ENCODE measurements at places on chromosomes 12 and 14. TPM values are rescaled to one million over a fixed set of nuclear protein-coding genes. Genes with fewer than 3 reads are reported as not detected.
A peak's percentile ranks its signal among the peaks of the same experiment; 100 is the strongest.

DNA sequence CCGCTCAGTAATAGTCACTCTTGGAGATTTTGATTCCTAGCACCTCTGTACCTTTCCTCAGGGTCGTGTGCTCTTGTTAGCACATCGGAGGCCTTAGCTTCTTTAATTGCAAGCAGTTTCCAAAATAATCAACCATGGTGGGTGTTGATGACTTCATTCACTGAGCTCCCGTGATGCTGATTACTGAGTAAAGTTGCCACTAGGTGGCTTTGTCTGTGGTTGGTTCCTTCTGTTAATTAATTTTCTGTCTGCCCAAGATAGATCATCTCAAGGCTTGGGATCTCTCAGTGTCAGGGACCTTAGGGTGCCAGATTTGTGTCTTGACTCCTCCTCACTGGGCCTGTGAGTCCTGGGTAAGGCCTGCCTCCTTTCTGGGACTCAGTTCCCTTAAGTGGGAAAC, 54.3 kb downstream of the PTPN11 start:
- DNase-seq, result no peak
- peaks cover under 1% of the 10 kb centered on the region for H3K27me3 ChIP-seq
- peaks cover 4% of the 10 kb centered on the region for H3K4me1 ChIP-seq
- H3K27ac ChIP-seq, result no peak overlapping the region

The DHH gene
- 0.46 TPM for total RNA-seq

- no peaks in the 10 kb centered on the region for H3K27me3 ChIP-seq
- DNase-seq, result no peak
- no peak overlapping the region for H3K4me3 ChIP-seq
These were observed 12.1 kb upstream of the KRT83 start for GRCh38 chr12:52333321-52333720.

- H3K27me3 ChIP-seq, result peaks cover 24% of the 10 kb centered on the region
- DNase-seq, result peak; percentile 46
- H3K4me3 ChIP-seq, result peak overlapping the region; percentile 94
- H3K36me3 ChIP-seq, result peaks cover 23% of the 10 kb centered on the region
These were observed 1.2 kb upstream of the WSB2 start for GRCh38 chr12:118061873-118062843.

DNA sequence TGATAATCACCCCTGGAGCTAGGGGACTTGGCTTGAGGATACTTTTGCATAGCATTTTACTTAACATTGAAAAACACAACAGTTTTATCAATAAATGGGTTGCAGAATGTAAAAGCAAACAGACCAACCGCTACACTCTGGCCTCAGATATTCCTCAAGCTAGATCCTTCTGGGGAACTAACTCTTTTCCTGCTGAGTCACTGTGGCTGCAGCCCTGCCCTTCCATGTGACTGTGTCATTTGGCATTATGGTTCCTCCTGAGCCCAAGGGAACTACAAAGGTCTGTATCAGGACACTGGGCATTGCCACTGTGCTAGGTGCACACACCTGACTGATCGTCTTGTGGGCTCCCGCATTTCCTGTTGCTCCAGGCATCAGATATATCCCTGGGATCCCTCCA, 56.6 kb downstream of the TTC9 start:
- no peak overlapping the region for H3K4me3 ChIP-seq
- no peak for DNase-seq
- peaks cover 41% of the 10 kb centered on the region for H3K4me1 ChIP-seq
- H3K36me3 ChIP-seq, result peaks cover 5% of the 10 kb centered on the region
- no peak overlapping the region for H3K27ac ChIP-seq

GRCh38 chr12:3622021-3622821, 130.7 kb downstream of the CRACR2A start:
- no peaks in the 10 kb centered on the region for H3K36me3 ChIP-seq
- no peak overlapping the region for H3K27ac ChIP-seq
- H3K27me3 ChIP-seq, result peaks cover 3% of the 10 kb centered on the region
- no peak for DNase-seq
- H3K4me1 ChIP-seq, result no peaks in the 10 kb centered on the region

The DEGS2 gene
- not detected for total RNA-seq

DNA sequence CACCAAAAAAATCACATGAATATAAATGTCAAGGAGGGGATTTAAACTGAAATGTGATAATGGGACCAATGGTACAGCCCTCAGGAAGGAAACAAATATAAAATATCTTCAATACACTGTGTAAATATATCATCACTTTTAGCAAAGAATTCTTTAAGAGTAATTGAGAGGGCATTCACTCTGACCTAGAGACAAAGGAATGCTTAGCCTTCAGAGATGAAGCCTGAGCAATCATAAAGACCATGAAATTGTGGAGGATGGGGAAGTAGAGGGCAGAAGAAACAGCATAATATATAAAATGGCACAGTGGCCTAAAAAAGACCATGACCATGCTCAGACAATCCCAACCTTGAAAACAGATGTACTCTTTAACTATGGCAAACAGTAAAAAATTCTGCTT, 20.4 kb downstream of the YAF2 start:
- DNase-seq, result no peak
- no peaks in the 10 kb centered on the region for H3K4me1 ChIP-seq
- H3K27ac ChIP-seq, result no peak overlapping the region
- H3K27me3 ChIP-seq, result no peaks in the 10 kb centered on the region
- H3K36me3 ChIP-seq, result no peaks in the 10 kb centered on the region
- H3K4me3 ChIP-seq, result no peak overlapping the region

GRCh38 chr12:123089140-123089539, 61.8 kb downstream of the PITPNM2 start:
- H3K27me3 ChIP-seq, result no peaks in the 10 kb centered on the region
- peaks cover 5% of the 10 kb centered on the region for H3K36me3 ChIP-seq
- no peak overlapping the region for H3K4me3 ChIP-seq
- peaks cover 5% of the 10 kb centered on the region for H3K4me1 ChIP-seq
- no peak overlapping the region for H3K27ac ChIP-seq

The PFDN5 gene
- 444 TPM for total RNA-seq

GRCh38 chr14:79571366-79571765, 639.9 kb downstream of the DIO2 start:
- no peaks in the 10 kb centered on the region for H3K36me3 ChIP-seq
- H3K4me1 ChIP-seq, result peaks cover 4% of the 10 kb centered on the region
- H3K27me3 ChIP-seq, result no peaks in the 10 kb centered on the region
- H3K27ac ChIP-seq, result no peak overlapping the region
- no peak for DNase-seq
- H3K4me3 ChIP-seq, result no peak overlapping the region

The KLHDC2 gene
- total RNA-seq, result 39.7 TPM

DNA sequence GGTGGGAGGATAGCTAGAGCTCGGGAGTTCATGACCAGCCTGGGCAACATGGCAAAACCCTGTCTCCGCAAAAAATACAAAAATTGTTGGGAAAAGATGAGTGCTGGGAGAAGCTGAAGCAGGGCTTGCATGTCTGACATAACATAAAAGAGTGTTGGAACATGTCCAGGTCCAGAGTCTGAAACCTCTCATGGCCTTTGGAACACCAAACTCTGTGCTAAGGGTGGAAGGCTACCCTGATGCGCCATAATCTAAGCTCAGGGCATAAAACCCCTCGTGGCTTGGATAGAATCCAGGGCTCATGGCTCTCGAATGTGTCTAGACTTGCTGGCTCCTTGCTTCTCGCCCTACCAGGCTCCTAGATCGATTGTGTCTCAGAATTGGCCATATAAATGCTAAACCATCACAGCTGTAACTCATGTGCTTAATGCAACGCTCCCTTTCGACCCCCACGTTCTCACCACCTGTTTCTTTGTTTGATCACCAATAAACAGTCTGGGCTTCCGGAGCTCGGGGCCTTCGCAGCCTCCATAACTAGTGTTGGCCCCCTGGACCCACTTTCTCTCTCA, 6.7 kb upstream of the CLEC7A start:
- no peak overlapping the region for H3K27ac ChIP-seq
- no peak for DNase-seq
- H3K4me3 ChIP-seq, result no peak overlapping the region
- peaks cover 23% of the 10 kb centered on the region for H3K4me1 ChIP-seq

The OTX2 gene
- 12.0 TPM for total RNA-seq

DNA sequence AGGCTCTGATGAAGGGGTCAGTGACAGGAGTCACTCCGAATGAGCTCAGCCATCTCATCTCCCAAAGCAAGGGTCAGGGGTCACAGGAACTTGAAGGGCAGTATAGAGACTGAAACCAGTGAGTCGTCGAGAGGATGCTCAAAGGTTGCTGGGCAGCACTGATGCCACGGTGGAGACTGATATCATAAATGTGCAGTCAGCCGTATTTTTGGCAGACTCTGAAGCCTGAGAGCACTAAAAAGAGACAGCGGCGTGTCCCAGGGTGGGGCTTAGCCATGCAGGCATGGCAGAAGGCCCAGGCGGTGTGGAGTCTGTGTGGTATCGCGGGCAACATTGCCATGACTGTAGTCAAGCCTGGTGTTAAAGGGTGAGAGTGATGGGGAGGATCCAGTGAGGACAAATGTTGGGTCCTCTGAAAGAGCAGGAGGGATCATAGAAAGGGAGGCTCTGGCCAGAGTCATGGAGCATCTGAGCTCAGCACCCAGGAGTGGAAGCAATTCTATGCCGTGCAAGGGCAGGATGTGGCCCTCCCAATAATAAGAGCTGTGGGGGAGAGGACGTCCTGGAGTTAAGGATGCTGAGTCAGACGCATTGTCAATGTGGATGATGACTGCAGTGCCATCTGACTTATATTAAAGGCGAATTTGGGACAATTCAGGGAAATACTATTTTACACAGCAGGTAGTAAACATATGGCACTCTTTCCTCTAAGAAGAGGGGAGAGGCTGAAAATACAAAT, 241.2 kb upstream of the FKBP4 start:
- H3K4me3 ChIP-seq, result no peak overlapping the region
- H3K4me1 ChIP-seq, result no peaks in the 10 kb centered on the region
- no peaks in the 10 kb centered on the region for H3K36me3 ChIP-seq
- no peak for DNase-seq

GRCh38 chr14:95392841-95393240, 73.1 kb upstream of the CLMN start:
- no peak for DNase-seq
- no peak overlapping the region for H3K4me3 ChIP-seq
- H3K36me3 ChIP-seq, result no peaks in the 10 kb centered on the region
- H3K27me3 ChIP-seq, result peaks cover 1% of the 10 kb centered on the region
- no peak overlapping the region for H3K27ac ChIP-seq

DNA sequence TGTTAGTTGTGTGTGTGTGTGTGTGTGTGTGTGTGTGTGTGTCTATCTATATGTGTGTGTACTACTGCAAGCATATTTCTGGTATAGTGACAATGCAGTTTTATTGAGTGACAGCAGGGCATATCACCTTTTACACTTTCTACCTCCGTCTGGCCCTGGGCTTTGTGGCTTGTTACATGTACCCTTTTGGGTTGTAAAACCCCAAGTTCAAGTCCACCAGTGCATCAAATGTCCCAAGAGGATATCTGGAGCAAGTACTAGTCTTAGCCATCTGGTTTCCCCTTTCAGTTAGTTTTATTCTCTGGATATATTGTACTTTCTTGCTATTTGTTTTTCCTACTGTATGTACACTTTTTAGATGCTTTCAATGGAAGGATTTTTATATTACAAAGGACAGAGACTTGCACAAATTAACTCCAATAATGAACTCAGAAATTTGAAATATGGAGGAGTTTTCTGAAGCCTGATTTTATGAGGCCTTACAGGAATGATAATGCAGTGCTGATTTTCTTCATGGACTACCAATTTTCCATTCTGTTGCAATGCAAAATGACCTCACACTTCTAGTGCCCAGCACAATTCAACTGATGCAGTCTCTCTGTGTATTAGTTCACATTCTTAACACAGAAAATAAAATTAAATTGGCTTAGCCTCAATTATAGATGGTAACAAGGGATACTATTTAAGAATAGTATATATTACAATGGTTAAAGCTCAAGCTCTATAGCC, 29.1 kb downstream of the SLC16A7 start:
- H3K27ac ChIP-seq, result no peak overlapping the region
- H3K27me3 ChIP-seq, result peaks cover 3% of the 10 kb centered on the region
- H3K4me1 ChIP-seq, result peaks cover 5% of the 10 kb centered on the region

GRCh38 chr12:75900781-75901254, 130.8 kb downstream of the PHLDA1 start:
- H3K27ac ChIP-seq, result no peak overlapping the region
- peaks cover 12% of the 10 kb centered on the region for H3K4me1 ChIP-seq
- no peaks in the 10 kb centered on the region for H3K36me3 ChIP-seq
- no peak overlapping the region for H3K4me3 ChIP-seq
- no peaks in the 10 kb centered on the region for H3K27me3 ChIP-seq
- DNase-seq, result no peak

The MUCL1 gene
- total RNA-seq, result 15.4 TPM

The FERMT2 gene
- 188 TPM for total RNA-seq

DNA sequence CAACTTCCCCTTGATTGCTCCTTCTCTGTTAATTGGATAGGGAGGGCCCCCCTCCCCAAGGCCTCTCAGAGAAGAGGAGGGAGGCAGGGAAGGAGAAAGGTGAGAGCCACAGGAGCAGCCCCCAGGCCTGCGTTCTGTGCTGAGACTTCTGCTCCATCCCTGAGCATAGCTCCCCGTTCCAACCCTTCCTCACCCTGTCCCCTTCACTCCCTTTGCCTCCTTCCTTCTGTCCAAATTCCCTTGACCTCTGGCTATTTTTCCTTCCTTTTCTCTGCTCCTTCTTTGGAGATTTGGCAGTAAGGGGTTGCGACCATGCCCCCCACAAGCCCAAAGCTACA, 788 bp upstream of the ASIC1 start:
- peaks cover 12% of the 10 kb centered on the region for H3K36me3 ChIP-seq
- peaks cover 28% of the 10 kb centered on the region for H3K4me1 ChIP-seq
- DNase-seq, result no peak
- H3K27me3 ChIP-seq, result peaks cover 21% of the 10 kb centered on the region

The SLC15A4 gene
- 8.1 TPM for total RNA-seq

The AKAP5 gene
- 6.1 TPM for total RNA-seq

DNA sequence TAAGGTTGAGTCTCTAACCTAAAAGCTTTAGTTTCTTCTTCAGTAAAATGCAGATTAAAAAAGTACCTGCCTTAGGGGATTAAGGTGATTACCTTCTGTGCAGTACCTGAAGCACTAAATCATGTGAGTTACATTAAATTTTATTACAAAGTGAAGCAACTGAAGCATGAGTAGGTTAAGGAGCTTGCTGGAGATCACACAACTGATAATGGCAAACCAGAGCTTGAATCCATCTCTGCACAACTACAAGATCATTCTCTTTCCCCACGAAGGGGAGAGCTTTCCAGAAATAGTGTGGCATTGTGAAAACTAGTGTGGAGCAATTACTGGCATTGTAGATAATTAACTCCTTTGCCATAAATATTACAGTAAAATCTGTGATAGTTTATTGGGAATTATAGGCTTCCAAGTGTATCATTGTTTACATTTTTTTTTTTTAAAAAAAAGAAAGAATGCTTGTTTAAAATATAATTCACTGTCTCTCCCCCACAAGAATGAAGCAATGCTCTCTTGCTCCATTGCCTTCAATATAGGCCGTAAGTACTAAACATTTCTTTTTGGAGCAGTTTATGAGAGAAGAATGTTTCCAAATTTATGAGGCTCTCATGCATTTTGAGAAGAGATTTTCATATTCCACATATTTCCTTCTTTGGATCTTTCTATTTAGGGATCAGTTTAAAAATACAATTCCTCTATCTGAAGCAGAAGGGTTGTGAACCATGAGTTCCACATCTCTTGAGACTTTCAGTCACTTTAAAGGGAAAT, 20.5 kb downstream of the SLC38A2 start:
- H3K27ac ChIP-seq, result no peak overlapping the region
- DNase-seq, result no peak
- H3K27me3 ChIP-seq, result no peaks in the 10 kb centered on the region
- H3K36me3 ChIP-seq, result no peaks in the 10 kb centered on the region

The CLEC1B gene
- total RNA-seq, result not detected

Data from endothelial cell (in vitro differentiated cells).